ENCODE measurements at places on chromosomes 2 and 18. TPM values are rescaled to one million over a fixed set of nuclear protein-coding genes. Genes with fewer than 3 reads are reported as not detected.

Gene ANKRD36C
- polyA plus RNA-seq: 19.0 TPM

Gene ANKRD29
- polyA plus RNA-seq: not detected

Gene EMX1
- not detected for polyA plus RNA-seq

Gene ALPP
- not detected for polyA plus RNA-seq

Gene LYG1
- polyA plus RNA-seq: 0.46 TPM

Gene NUP35
- 10.4 TPM for polyA plus RNA-seq

Gene CLIP4
- polyA plus RNA-seq: 17.3 TPM

Gene CD8B2
- polyA plus RNA-seq: 0.06 TPM

Gene TGFA
- polyA plus RNA-seq: 0.07 TPM

Gene CSRNP3
- not detected for polyA plus RNA-seq

Gene SLC9A4
- polyA plus RNA-seq: not detected

Gene KATNAL2
- not detected for polyA plus RNA-seq

Gene TYMS
- 12.9 TPM for polyA plus RNA-seq

Gene CD302
- 0.59 TPM for polyA plus RNA-seq

Gene DYSF
- not detected for polyA plus RNA-seq

Gene CDK5R2
- polyA plus RNA-seq: not detected

Gene ANKRD30B
- polyA plus RNA-seq: not detected

Gene OR6B2
- polyA plus RNA-seq: not detected

Gene BCL11A
- polyA plus RNA-seq: 0.42 TPM

Gene RGPD4
- polyA plus RNA-seq: not detected

All from CD4-positive, CD25-positive, alpha-beta regulatory T cell (primary cell).